A673 (cell line): ENCODE measurements at places on chromosomes 7 and 10.

DNA sequence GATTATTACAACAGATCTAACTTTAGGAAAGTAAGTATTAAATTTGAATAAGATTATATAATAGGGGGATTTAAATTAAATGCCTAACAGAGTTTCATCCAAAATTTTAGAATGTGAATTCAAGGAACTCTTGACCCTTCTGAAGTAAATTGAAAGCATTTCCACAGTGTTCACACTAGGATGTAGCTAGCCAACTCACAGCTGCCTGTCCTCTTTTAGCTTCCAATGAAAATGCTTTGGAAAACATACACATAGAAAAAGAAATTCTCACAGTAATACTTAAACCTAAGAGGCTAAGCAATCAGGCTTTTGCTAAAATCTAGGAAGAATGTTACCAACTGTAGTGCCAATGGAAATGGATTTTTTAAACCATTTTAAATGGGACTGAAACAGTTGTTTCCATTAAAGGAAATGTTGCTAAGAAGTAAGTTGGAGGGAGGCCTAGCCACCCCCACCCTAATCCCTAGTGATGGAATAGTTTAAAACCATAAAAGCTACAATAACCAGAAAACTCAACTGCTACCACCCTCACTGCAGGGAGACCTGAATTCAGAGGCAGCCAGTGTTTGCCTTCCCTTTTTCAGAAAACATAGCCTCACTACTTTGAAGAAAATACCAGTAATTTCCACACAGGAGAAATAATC is 58.3 kb downstream of the REEP3 start:
- peaks cover 10% of the 10 kb centered on the region for H3K4me1 ChIP-seq
- peaks cover 7% of the 10 kb centered on the region for H3K36me3 ChIP-seq
- H3K27me3 ChIP-seq: no peaks in the 10 kb centered on the region
- no peak for DNase-seq
- no peak overlapping the region for H3K27ac ChIP-seq
- H3K4me3 ChIP-seq: no peak overlapping the region

GRCh38 chr10:89879121-89879520 is 177.7 kb downstream of the KIF20B start:
- H3K4me3 ChIP-seq: no peak overlapping the region
- no peak for DNase-seq
- peaks cover 7% of the 10 kb centered on the region for H3K27me3 ChIP-seq

DNA sequence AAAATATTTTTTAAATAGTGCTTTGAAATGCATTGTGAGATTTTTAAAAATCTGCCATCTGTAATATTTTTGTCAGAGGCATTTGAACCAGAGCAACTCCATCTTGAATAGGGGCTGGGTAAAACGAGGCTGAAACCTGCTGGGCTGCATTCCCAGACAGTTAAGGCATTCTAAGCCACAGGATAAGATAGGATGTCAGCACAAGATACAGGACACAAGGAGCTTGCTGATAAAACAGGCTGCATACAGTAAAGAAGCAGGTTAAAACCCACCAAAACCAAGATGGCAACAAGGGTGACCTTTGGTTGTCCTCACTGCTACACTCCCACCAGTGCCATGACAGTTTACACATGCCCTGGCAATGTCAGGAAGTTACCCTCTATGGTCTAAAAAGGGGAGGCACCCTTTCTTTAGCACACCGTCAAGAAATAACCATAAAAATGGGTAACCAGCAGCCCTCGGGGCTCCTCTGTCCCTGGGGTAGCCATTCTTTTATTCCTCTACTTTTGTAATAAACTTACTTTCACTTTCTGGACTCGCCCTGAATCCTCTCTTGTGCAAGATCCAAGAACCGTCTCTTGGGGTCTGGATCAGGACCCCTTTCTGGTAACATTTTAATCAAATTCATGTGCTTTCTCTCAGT is 273.7 kb downstream of the SEMA3D start:
- H3K27ac ChIP-seq: no peak overlapping the region
- no peak for DNase-seq
- H3K4me3 ChIP-seq: no peak overlapping the region
- no peaks in the 10 kb centered on the region for H3K36me3 ChIP-seq
- H3K27me3 ChIP-seq: no peaks in the 10 kb centered on the region
- no peaks in the 10 kb centered on the region for H3K4me1 ChIP-seq

GRCh38 chr7:45627691-45628456 is 53.7 kb downstream of the ADCY1 start:
- no peak overlapping the region for H3K27ac ChIP-seq
- no peaks in the 10 kb centered on the region for H3K4me1 ChIP-seq
- no peaks in the 10 kb centered on the region for H3K27me3 ChIP-seq
- no peaks in the 10 kb centered on the region for H3K36me3 ChIP-seq
- no peak overlapping the region for H3K4me3 ChIP-seq

DNA sequence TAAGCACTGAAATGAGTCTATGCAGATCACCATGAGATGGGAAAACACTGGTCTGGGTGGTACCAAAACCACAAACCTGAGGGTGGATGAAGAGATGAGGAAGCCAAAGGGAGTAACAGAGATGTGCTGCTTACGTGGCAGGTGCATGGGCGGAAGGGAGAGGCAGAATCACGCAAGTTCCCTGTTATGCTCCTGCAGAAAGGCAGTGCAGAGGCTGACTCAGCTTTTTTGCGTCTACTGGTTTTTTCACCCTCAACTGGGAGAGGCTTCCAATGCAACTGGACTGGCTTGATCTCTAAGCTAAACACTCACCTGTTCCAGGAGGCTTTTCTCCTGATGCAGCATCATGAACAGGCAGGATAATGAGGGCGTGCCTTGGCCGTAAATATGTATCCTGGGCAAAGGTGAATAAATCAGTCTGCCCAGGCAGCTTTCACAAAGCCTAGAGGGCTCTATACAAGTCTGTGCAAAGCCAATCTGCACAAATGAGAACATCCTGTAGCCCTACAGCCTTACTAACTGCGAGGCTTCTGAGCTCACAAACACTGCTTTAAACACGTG is 95.4 kb upstream of the AFAP1L2 start:
- no peaks in the 10 kb centered on the region for H3K4me1 ChIP-seq
- H3K4me3 ChIP-seq: no peak overlapping the region
- no peak for DNase-seq
- no peak overlapping the region for H3K27ac ChIP-seq
- no peaks in the 10 kb centered on the region for H3K36me3 ChIP-seq
- H3K27me3 ChIP-seq: no peaks in the 10 kb centered on the region

- peaks cover 7% of the 10 kb centered on the region for H3K27me3 ChIP-seq
- H3K36me3 ChIP-seq: no peaks in the 10 kb centered on the region
- H3K27ac ChIP-seq: no peak overlapping the region
- no peak overlapping the region for H3K4me3 ChIP-seq
These were observed 104.9 kb upstream of the ACBD5 start for GRCh38 chr10:27345455-27345920.
